ENCODE measurements at places on chromosomes 7 and 10.

- DNase-seq = no peak
Observed at GRCh38 chr7:106482091-106482490, 178.9 kb downstream of the CCDC71L start.

- DNase-seq = no peak
Observed at GRCh38 chr7:55827577-55827976, 35.0 kb downstream of the SEPTIN14 start.

DNA sequence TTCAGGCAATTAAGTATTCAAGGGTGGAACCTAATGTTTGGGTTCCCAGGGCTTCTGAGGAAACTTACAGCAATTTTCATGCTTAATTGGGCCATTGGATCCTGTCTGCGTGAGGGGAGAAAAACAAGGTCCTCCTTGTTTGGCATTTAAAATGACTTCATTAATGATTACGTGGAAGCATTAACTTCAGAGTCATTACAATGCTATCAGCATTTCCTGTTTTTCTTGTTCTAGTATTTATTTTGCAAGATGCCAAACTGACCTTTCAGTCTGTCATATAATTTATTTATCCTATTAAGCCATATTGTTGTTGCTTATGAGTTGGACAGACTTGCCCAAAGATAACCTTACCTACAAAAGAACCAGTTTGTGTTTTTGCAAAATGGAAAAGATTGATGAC is 324.1 kb upstream of the LRRN3 start:
- no peak for DNase-seq

DNA sequence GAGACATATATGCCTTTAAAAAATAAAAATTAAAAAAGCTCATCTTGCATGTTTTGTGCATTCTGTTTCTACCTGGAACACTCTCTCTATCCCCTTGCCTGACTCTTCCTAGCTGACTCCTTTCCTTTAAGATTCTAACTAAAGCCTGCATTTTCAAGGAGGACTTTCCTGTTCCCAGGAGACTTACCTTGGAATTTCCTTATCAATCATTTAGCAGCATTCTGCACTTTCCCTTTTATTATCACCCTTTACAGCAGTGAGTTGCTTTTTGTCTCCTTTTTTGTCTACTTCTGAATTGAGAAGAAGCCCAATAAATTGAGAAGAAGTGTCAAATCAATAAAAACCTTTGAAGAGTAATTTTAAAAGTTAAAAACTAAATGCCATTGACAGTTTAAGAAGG is 142.2 kb upstream of the TMEM196 start:
- DNase-seq = no peak

- DNase-seq = no peak
Observed at GRCh38 chr7:35530124-35531109, 164.5 kb downstream of the HERPUD2 start.

- no peak for DNase-seq
Observed at GRCh38 chr7:144632724-144633123, 203.1 kb downstream of the TPK1 start.

DNA sequence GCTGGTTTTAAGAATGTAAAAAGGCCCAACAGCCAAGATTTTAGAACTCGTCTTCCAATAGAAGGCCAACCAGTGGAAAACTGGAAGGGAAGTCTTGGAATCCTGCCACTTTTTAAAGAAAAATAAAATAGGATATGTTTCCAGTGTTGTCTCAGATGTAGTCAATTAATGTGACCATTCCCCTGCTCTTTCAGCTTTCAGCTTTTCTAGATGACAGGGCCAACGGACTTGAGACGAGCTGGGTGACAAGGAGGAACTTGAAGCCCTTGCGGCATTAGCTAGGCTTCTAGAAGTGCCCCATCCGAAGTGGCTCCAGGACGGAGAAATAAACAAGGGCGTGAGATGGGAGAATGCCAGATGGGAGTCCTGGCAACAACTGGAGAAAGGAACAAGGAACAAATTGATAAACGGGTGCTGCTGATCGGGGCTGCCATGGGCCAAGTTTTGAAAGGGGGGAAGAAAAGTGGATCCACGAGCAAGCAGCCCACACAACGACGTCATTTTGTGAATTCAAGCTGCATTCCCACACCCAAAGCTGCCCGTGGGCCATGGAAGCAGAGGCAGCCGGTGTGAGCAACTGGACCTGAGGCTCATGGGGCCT is 42.3 kb downstream of the CTBP2 start:
- DNase-seq = no peak

All from stimulated activated CD8-positive, alpha-beta memory T cell treated with anti-CD3 and anti-CD28 coated beads, Interleukin-7, amount 100 ng/mL, for 1 hour (primary cell).